Mucosa of gallbladder (tissue), 1 donor: ENCODE measurements at places on chromosomes 2 and 18. TPM values are rescaled to one million over a fixed set of nuclear protein-coding genes. Genes with fewer than 3 reads are reported as not detected.
A peak's percentile ranks its signal among the peaks of the same experiment; 100 is the strongest.

The METTL5 gene
- total RNA-seq = 39.9 TPM

DNA sequence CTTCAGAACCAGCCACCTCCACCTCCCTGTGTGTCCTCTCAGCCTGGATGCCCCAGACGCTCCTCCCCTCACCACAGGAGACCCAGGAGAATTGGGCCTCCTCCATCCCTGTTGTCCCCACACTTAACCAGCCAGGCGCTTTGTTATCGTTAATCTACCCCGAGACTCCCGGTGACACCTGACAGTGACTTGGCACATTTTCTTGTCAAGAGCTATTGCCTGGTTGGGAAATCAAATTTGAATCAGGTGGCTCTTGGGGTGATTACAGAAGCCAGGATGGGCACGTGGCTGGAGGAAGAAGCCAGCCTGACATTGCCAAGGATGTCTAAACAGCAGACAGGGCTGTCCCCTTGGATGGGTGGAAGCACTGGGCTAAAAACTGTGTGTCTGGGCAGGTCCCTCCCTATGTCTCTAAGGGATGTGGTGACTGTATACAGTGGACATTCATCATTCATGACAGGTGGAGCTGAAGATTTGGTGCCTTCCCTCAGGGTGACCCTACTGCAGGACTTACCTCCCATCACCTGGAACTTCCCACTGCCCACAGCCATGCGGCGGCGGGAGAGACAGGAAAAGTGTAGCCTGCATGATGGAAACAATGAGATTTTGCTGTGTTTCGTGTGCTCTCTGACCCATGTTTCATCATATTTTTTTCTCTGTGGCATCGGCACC, 157.2 kb upstream of the CAPN13 start:
- no peak for DNase-seq

DNA sequence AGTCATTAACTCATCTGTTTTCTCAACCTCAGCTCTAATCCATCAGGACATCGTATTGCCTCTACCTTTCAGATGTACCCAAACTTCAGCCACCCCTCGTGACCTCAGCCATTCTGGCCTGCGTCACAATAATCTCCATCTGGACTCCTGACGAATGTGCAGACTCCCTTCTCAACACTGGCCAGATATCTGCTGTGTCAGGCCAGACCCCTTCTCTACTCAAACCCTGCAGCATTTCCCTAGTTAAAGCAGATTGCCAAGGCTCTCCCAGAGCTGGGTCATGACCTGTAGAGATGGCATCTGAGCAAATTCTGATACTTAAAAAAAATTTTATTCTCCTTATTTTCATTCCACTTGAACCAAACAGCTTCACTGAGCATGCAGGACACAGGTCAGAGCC, 69.5 kb upstream of the TMEM18 start:
- DNase-seq = no peak

The PEX13 gene
- total RNA-seq = 36.1 TPM

GRCh38 chr2:40751981-40752380, 300.1 kb upstream of the SLC8A1 start:
- DNase-seq = no peak

- no peak for DNase-seq
These were observed 39.9 kb upstream of the HAAO start for GRCh38 chr2:42832289-42832634.

DNA sequence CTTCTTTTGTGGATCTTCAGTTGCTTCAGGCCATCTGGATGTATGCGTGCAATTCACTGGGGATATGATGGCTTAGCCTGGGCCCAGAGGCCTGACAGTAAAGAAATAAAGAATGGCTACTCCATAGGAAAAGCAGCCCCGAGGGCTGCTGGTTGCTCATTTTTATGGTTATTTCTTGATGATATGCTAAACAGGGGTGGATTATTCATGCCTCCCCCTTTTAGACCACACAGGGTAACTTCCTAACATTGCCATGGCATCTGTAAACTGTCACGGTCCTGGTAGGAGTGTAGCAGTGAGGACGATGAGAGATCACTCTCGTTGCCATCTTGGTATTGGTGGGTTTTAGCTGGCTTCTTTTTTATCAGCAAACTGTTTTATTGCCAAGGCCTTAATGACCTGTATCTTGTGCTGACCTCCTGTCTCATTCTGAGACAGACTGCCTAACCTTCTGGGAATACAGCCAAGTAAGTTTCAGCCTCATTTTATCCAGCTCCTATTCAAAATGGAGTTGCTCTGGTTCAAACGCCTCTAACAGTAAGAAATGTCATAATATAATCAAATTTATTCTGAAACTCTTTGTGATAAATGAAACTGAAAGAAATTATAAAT, 60.5 kb downstream of the DSEL start:
- no peak for DNase-seq

The WNT10A gene
- 0.12 TPM for total RNA-seq

The NPAS2 gene
- 47.4 TPM for total RNA-seq

GRCh38 chr18:54205959-54206358, 18.5 kb downstream of the MBD2 start:
- DNase-seq = no peak

DNA sequence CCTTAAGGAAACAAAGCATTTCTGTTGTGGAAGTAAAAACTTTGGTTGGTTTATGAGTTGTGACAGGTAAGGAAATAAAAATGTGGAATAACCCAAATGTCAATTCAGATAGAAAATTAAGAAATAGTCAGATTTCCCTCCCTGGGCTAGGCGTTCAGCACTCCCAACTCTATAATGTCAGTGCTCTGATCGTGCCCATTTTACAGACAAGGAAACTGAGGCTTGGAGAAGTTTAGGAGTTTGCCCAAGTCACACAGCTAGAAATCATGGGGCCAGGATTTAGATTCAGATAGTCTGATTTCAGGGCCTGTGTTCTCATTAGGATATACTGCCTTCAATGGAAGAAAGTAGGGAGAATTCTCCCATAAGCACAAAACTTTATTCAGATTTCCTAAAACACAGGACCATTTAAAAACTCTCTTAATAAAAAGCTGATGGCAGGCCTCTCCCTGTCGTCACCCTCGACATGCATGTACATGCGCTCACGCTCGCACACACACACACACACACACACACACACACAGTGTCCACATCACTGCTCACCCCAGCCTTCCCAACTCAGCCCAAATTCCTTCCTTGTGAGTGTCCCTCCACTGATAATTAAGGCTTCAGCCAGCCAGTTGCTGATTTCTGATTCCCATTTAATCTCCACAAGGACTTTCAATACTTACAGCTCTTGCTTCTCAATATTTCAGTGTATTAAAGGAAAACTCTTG, 49.1 kb upstream of the SLC14A2 start:
- DNase-seq = no peak

DNA sequence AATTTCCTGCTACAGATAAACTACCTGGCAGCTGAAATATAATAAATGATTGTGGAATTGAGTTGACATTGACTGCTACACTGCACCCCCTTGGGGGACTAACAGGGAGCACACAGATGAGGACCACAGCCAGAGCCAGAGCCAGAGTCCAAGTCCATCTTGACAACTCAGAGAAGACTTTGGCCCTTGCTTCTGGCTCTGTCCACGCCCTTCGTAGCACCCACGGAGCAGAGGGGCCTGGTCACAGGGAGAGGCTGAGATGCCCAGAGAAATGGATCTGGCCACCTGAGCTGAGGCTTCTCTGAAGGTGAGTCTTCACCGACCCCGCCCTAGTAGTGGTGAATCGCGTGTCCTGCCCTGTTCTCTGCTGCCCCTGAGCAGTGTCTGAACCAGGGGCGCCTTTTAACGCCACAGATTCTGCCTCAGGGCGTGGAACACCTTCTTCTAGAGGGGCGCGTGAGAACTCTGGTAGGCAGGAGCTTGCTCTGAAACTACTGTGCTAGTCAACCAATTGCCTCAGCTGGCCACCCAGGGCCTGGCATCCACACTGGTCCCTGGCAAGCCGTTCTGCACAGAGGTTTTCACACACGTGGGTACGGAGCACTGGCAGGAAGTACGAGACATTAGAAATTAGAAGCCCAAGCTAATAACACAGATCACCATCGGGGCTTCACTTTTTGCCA, 35.7 kb upstream of the MAT2A start:
- peak; percentile 74 for DNase-seq

DNA sequence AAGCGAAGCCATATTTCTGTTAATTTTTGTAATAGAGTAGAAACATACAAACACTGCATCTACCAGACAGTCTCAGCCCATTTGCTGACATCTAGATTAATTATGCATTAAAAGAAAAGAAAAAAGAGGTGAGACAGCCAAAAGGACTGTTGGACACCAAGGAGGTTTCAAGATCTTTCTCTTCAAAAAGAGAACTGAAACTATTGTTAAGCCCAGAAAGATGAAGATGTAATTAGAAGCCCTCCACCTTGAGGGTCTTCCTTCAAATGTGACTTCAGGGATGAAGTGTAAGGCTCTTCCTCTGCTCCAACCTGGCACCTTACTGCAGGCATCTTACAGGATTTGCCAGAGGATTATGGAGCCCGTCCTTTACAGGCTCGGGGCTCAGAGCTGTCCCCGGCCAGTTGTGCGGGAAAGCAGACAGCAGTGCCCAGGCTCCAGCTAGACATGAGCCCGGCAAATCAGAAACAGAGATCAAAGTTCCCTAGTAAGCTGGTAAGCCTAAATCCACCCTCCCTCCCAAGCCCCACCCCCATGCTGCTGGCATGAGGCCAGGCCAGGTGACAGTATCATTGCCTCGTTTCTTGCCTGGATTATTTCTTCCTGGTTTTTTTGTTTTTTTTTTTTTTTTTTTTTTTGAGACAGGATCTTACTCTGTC, 38.9 kb downstream of the ADI1 start:
- DNase-seq = peak; percentile 90

The C18orf54 gene
- 1.3 TPM for total RNA-seq

GRCh38 chr18:9428301-9428706, 47.0 kb upstream of the RALBP1 start:
- peak; percentile 14 for DNase-seq

The TBC1D8 gene
- 72.1 TPM for total RNA-seq

- DNase-seq = no peak
These were observed 159.2 kb upstream of the HS6ST1 start for GRCh38 chr2:128477891-128478290.

DNA sequence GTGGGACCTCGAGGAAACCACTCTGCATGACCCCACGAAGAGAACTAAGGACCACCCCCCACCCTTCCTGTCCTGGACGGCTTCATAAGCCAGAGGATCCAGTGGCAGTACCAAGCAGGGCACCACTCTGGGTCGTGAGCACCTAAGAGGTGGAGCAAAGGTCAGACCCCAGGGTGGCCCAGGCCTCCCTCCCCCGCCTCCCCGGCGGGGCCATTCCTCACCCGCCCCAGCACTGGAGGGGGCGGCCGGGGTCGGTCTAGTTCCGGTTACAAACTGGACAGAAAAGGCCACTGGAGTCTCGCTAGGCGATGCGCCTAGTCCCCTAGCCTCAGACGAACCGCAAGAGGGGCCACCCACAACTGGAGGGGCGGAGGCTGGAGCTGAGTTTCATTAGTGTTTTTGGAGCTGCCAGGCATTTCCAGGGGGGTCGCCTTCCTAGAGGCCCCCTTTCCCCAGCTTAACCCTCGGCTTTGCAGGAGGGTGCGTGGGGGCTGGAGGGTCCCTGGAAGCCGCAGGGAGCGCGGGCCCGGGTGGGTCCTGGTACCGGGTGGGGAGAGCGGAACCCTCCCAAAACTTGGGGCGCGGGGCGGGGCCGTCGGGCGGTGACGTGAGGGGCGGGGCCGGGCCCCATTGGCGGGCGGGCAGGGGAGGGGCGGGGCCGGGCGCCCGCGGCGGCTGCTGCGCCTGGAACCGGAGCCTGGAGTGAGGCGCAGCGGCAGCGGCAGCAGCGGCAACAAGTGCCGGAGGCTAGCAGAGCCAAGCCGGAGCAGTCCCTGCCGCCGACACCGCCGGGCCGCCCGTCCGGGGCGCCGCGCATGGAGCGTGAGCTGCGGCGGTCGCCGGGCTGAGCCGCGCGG, at the start of gene B3GNT2:
B3GNT2 (plus strand) TSS at position 695 of the 857 bp plus-strand sequence. CDS start 26,106 bp downstream, outside the sequence.
- peak; percentile 83 for DNase-seq

DNA sequence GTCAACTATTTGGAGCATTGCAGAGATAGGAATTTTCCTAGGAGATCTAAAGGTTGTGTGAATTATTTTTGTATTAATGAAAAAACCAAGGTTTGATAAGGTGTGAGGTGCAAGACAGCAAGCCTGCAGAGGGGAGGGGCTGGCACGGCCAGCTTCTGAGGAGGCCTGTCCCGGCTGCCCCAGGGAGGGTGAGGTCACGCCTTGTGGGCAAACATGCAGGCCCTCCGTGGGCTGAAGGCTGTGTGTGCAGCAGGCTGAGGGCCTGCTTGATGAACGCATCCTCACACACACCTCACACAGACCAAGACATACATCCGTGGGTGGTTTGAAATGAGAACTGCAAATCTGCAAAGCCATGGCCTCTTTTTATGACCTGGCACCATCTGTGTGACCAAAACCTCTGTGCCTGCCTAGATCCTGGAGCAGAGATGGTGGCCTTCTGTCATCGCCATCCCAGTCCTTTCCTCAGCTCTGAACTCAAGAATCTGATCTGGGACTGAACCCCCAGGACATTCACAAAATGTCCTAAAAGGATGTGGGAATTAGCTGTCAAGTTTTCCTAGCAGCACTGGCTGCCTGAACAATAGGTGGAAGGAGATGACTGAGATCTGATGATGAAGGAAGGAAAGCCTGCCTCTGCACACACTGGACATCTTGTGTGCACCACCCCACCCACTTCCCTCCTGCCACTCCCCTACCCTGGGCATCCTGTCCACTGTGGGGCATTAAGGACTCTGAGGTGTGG, 102.4 kb upstream of the MGAT4A start:
- no peak for DNase-seq

The GAREM1 gene
- 10.7 TPM for total RNA-seq

The BOLL gene
- not detected for total RNA-seq

GRCh38 chr2:8849327-8849726, 11.9 kb upstream of the KIDINS220 start:
- DNase-seq = no peak

- DNase-seq = no peak
These were observed 5.0 kb upstream of the TET3 start for GRCh38 chr2:73979686-73980085.

GRCh38 chr2:210207929-210208328, 17.3 kb downstream of the ACADL start:
- no peak for DNase-seq

DNA sequence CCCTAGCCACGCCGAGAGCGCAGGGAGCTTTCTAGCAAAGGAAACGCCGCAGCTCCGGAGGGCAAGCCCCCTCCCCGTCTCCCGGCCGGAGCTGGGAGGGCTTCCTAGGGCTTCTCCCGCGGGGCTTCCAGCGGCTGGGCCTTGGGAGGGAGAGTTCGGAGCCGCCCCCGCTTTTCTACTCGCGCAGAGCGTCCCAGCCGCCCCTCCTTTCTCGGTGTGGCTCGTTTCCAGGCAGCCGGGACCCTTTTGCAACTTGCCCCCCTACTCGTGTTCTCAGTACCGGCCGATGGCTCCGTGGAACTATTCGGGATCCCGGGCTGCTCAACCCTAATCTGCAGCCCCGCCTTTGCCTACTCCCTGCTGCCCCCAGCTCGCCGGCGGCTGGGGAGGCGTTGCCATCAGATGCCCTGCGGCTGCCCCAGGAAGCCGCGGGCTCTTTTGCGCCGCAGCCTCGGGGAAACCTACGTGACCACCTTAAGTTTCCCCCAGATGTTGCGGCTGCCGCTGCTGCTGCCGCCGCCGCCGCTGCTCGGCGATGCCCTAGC, 1.5 kb upstream of the NR4A2 start:
- peak; percentile 60 for DNase-seq

GRCh38 chr18:79496978-79497637, 101.4 kb downstream of the NFATC1 start:
- DNase-seq = peak; percentile 40

GRCh38 chr18:63253428-63254372, 65.9 kb downstream of the BCL2 start:
- no peak for DNase-seq

GRCh38 chr2:196489371-196489770, 150.1 kb upstream of the CCDC150 start:
- no peak for DNase-seq

- DNase-seq = no peak
These were observed 756.3 kb downstream of the CCDC85A start for GRCh38 chr2:56940054-56940453.

The FAM110C gene
- total RNA-seq = 41.8 TPM
